ENCODE measurements at places on chromosomes 2 and 18.

DNA sequence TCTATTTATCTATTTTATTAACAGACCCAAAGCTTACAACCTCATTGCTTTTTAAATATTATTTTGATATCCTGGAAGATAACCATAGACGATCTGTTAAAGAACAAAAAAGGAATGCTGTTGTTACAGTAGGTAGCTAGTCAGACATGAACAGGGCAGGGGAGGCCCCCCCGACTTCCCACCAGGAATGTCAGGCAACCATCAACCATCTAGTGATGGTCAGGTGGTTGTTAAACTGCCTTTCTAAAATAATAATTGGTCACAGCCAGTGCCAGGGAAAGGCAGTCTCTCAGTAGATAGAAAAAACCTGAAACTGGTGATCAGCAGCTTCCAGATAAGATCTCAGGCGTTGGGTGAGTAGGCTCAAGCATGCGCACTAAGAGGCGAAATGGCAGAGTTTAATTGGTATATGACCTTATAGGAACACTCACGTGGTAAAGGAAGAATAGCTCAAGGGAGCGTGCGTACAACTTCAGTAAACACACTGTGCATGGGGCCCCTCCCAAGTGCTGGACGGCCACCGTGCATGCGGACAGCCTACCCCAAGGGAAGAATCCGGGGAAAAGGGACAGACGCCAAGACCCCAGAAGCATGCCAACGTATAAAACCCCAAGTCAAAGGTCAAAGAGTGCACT lies 32.5 kb upstream of the CCL20 start:
- DNase-seq: no peak

GRCh38 chr2:50065835-50066234 lies 911.5 kb upstream of the FSHR start:
- no peak for DNase-seq

- no peak for DNase-seq
Observed at GRCh38 chr2:9445089-9445488, 21.6 kb downstream of the CPSF3 start.

DNA sequence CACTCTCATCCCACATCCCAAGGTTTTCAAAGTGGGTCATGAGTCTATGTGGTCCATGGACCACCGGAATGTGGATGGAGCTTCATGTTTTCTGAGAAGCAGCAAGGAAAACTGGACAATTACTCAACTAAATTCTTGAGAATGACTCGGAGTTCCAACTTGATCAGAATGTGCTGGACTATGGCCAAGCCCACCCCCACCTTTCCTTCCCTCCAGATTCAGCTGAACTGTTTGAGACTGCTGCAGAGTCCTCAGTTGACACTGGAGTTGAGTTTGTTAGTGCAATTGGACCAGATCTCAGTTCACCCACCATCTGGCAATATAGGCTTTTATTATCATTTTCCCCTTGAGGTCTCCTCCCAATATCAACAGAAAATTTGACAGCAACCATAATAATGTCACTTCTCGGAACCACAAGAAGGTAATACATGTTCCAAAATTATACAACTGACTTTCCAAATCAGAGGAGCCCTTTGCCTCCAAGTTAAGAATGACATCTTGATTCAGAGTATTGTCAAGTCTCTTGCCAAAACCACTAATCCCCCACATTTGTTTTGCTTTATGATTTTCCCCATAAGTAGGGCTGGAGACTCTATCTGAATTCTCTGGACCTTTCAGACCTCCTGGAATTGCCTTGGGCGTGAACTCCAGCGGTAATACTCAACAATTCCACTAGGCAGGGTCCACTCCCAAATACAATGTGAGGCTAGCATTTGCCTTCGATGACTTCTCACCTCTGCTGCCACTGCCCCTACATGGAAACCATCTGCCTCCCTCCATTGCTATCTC lies 8.8 kb downstream of the COL4A4 start:
- DNase-seq: no peak

DNA sequence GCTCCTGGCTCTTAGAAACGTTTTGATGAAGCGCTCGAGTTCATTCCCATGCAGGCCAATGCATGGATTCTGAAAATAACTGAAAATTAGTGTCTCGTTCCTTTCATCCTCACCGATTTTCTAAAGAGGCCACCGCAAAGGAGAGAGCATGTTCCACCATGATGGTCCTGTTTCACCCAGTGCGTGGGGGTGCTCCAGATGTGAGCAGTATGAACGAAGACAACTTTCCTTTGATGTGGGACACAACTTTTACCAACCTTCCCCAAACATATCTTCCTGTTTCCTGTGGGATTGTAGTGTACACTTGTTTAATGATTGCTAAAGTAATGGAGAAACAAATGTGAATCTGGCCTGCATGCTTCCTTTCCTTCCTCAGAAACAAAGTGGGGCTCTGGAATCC lies 114.5 kb downstream of the PRPF40A start:
- DNase-seq: no peak

DNA sequence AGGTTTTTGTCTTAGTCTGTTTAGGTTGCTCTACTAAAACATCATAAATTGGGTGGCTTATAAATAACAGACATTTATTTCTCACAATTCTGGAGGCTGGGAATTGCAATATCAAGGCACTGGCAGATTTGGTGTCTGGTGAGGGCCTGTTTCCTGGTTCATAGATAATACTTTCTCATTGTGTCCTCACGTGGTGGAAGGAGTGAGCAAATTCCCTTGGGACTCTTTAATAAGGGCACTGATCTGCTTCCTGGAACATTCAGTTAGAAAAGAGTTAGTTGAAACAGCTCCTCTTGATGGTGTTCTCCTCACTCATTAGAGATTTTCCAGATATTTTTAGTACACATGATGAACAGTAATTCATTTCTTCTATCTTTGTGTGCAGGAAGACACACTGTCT lies 22.3 kb downstream of the COL4A3 start:
- no peak for DNase-seq

DNA sequence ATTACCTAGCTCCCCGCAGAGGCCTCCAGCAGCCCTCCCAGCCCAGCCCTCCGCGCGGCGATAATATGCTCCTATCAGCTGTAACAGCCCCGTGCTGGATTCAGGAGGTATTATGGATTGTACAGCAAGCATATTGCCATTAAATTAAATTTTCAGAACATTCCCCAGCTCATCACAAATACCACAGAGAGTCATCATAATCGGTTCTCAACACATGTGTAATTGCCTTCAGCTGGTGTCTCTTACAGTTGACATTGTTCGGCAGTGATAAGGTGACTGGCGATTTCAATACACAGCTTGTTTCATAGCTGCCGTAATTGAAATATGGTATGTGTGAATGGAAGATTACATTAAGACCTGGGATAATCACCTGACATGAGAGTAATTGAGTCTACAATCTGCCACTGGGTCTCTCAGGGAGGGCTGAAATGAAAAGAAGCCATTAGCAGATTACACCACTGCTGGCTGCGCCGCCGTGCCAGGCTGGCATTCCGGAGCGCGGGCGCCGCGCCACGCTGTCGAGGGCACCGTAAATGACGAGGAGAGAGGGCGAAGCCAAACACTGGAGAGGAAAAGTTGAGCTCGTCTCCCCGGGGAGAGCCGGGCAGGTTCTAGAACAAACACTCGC lies 549.4 kb upstream of the SALL3 start:
- DNase-seq: no peak

DNA sequence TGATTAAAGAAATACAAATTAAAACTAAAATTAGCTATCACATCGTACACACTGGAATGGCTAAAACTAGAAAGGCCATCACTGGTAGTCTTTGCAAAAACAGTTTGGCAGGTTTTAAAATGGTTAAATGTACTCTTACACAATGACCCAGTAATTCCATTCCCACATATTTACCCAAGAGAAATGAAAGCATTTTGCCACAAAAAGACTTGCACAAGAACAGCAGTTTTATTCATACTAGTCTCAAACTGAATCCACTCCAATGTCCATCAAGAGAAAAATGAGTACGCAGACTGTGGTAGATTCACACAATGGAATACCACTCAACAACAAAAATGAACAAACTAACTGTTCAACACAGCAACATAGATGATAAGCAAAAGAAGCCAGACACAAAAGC lies 29.1 kb downstream of the SP140L start:
- DNase-seq: no peak

GRCh38 chr2:40113272-40113968 lies 334.4 kb upstream of the THUMPD2 start:
- no peak for DNase-seq

GRCh38 chr2:204842068-204842467 lies 296.8 kb downstream of the PARD3B start:
- no peak for DNase-seq

DNA sequence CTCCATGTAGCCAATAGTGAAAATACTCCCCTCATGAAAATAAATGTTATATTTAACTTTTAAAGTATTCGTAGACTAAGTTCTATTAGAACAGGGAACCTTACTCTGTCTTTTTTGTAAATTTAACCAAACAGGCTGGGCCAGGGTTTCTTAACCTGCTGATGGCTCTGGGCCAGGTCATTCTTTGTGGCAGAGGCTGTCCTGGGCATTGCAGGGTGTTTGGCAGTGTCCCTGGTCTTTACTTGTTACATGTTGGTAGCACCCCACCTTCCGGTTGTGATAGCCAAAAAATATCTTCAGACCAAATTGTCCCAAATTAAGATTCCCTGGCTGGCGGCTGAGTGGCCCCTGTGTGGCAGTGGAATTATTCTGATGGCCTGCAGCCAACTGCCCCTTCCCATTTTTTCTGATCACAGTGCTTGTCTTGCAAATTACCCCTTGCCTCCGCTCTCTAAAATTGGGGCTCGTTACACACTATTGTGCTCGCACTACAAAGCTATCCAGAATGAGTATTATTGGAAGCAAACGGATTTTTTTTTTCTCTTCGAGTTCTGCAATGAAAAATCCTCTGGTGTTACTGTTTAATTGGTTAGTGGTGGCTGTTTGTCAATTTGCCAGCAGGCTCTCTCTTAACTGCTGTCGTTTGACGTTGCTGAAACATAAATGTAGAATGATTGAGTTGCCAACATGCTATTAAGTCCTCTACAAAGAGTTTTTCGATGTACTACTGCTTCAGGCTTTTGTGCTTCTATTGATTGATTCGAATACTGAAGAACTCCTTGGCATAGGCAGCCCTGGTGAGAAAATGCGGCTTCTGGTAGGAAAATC lies 216.9 kb downstream of the SH3RF3 start:
- DNase-seq: no peak

DNA sequence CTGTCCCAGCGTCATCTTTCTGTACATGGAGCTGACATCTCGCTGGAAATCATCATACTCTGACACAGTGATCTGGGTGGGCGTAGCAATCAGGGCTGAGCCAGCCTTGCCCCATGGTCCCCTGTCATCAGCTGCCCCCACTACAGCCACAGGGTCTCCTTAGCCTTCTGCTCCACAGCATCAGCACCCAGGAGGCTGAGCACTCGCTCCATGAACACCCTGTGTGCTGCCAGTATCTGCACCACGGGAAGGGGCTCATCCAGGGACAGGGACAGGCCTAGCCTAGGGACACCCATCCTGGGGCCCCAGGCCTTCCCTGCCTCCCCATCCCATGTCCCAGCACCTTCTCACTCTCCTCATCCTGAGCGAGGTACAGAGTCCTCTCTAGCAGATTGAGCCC lies 11.4 kb downstream of the ALPG start:
- no peak for DNase-seq

- no peak for DNase-seq
Observed at GRCh38 chr2:85215448-85216401, 82.5 kb downstream of the TCF7L1 start.

GRCh38 chr18:3821524-3821923 lies 371.6 kb downstream of the TGIF1 start:
- DNase-seq: peak; percentile 57

GRCh38 chr2:226489775-226490541 lies 309.7 kb downstream of the IRS1 start:
- DNase-seq: no peak

DNA sequence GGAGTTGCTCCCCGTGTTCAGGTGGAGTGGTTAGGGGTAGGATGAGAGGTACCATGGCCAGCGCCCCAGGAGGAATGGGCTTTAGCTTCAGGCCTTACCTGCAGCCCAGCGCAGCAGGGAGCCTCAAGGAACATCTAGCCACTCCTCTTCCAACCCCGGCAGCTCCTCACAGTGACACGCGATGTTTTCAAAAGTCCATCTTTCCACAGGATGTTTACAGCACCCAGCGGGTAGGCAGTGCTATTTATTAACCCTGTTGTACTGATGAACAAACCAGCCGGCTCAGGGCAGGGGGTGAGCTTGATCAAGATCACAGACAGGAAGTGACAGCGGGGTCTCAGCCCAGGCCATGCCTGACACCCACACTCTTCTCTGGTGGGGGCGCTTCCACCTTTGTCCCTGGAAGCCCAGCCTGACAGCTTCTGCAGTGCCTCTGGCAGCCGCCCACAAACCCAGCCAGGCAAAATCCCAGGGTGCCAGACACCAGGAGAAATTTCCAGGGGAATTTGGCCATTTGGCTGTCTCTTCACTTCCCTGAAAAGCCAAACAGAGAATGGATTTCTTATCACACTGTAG lies 18.4 kb upstream of the PRLH start:
- peak; percentile 48 for DNase-seq

GRCh38 chr2:62042944-62043343 lies 137.5 kb downstream of the COMMD1 start:
- no peak for DNase-seq

DNA sequence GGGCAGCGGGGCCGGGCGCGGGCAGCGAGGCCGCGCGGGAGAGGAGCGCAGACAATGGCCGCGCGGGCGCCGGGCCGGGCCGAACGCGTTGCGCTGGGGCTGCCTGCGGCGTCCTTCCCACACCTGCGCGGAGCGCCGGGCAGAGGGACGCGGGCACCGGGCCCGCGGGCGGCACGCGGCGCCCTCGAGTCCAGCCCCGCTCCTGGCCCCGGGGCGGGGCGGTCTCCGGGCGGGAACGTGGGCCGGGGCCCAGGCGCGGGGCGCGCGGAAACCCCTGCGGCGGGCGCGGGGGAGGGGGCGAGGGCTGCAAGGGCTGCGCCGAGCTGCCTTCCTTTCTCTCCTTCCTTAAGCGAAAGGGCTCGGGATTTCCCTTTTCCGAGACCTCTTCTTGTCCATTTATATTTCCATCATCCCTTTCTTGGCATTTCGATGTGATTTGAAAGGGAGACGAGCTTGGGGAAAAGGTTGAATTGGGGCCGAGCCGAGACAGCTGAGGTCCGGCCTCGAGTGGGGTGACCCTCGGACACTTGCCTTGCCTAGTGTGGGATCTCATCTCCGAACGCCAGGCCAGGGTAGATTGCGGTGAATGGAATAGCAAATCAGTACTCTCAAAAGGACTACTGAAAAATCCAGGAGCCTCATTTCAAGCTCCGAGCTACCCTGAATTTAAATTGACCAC lies 676 bp downstream of the KLHL23 start:
- peak; percentile 68 for DNase-seq

- no peak for DNase-seq
Observed at GRCh38 chr2:199449956-199450355, 7.8 kb downstream of the SATB2 start.

DNA sequence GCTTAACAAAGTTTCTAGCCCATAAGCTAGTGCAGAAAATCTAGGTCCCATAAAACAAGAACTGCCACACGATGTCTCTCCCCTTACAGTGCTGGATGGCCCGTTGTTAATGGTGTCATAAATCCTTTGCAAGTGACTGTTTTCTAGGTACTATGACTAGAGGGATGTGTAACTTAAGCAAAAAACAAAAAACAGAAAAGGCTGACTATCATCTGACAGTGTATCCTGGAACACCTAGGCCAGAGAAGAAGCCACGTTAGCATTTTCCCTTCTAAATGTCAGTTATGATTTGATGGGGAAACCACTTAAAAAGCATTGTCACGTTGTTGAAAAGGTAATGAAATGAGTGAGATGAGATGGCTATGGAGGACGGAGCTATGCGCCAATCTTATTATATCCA lies 2.4 kb downstream of the CASP8 start:
- no peak for DNase-seq
